Dorsolateral prefrontal cortex (tissue), 122 donors: ENCODE measurements at places on chromosomes 3 and 15. TPM values are rescaled to one million over a fixed set of nuclear protein-coding genes. Genes with fewer than 3 reads are reported as not detected.
A peak's percentile ranks its signal among the peaks of the same experiment; 100 is the strongest.

DNA sequence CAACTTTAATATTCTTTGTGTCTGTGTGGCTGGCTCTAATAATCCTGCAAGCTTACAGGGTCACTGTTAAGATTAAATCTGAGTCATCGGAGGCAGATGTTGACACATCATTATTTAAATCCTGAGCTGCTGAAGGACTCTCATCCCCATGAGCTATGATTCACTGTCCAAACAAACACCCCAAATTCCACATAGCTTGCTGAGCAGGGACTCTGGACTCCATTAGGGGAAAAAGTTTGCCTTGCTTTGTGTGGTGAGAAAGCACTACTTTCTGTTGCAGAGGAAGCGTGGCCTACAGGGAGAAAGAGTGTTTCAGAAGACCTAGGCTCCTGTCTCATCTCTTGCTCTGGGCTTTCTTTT, 213.7 kb downstream of the PDCD6IP start:
- DNase-seq, result no peak

GRCh38 chr3:17179381-17180205, 294.8 kb downstream of the PLCL2 start:
- DNase-seq, result no peak

DNA sequence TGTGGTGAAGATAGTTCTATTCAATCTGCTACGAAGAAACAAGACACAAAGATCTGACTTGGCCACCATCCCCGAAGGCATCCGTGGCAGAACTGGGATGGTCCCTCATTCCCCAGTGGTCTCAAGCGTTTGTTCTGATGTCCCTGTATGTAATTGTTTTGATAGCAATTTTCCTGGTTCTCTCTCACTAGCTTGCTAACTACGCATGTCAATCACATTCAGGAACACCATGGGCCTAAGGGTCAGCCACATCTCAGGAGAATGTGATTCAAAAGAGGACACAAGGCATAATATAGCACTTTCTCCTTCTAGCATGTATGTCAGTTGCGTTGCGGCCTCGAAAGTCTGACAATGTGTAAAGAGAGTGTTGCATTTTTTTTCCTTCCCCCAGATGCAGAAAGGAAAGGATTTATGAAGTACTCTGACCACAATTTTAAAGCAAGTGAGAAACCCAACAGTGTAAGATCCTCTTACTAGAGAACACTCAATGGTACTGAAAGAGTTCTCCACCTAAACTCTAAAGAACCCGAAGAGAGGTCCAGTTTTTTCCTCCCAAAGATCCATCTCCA, 32.0 kb upstream of the TCF12 start:
- no peak for DNase-seq

DNA sequence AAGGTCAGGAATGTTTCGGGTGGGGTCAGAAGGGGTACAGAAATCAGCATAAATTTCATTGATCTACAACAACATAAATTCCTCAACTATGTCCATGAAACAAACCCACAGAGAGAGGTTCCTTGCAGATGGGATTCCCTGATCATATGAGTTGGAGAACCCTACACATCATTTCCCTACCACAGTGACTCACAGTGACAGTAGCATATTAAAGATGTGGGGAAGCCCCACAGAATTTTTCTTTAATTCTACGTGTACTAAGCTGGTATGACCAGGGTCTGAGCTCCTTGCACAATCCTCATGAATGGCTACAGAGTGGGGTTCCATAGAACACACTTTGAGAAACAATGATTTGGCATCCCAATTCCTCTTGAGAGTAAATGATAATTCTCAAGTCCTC, 116.9 kb upstream of the RAD18 start:
- DNase-seq, result no peak

The BUB1B gene
- total RNA-seq, result 2.2 TPM

- DNase-seq, result no peak
These were observed 295.5 kb downstream of the PLOD2 start for GRCh38 chr3:145865399-145866018.

The NTRK3 gene
- total RNA-seq, result 143 TPM

- DNase-seq, result no peak
These were observed 109.7 kb downstream of the GALK2 start for GRCh38 chr15:49279521-49280456.

GRCh38 chr3:194556086-194557056, 69.6 kb upstream of the ATP13A3 start:
- DNase-seq, result no peak

DNA sequence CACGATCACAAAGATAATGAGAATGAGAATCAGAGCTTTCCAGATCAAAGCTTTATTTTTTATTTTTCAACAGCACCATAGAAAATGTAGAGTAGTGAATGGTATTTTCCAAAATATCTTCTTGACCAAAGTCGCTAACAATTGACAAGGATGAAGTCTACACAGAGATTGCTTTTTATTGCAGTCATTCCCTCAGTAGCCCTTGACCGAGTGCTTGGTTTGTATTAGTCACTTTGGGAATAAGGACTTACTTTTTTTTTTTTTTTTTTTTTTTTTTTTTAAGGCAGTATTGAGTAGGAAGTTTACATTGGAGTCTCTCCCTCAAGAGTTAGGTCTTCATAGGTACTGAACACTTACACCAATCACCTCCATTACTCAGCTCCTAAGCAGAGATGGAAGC, 39.8 kb downstream of the THRB start:
- DNase-seq, result no peak

DNA sequence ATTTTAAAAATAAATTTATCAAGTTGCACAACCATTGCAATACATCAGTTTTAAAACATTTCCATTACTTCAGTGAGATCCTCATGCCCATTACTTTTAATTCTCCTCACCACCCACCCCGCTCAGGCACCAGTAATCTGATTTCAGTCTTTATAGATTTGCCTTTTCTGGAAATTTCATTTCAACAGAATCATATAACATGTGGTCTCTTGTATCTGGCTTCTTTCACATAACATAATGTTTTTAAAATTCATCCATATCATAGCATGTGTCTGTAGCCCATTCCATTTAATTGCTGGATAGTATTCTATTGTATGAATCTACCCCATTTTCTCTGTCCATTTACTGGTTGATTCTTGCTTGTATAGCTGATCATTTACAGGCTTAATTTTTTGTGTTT, 110.3 kb upstream of the TMEM108 start:
- no peak for DNase-seq

- no peak for DNase-seq
These were observed 9.2 kb upstream of the STT3B start for GRCh38 chr3:31523543-31523942.

The GPR149 gene
- 1.2 TPM for total RNA-seq

DNA sequence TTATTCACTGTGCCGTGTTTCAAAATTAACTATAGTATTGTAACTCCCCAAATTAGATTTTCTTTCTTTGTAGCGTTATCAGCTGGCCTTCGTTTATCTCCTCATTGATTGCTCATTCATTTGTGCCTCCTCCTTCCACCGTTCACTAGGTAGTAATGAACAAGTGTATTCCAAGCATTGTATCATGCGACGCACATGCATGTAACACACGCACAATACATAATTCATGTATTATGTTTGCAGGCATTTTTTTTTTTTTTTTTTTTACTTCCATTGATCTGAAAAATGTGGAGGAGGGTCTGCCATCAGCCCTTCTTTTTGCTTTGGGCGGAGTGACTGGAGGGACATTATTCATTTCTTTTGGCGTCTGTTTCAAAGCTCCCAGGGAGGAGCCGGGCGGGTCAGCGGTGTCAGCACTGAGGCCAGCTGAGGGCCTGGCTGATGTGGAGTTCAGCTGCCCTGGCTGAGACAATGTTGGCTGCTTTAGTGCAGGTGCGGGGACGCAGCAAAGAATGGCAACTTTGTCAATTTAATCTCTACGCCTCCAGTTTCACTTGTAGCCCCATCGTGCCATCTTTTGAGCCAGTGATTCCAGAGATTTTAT, 107.0 kb downstream of the MCTP2 start:
- DNase-seq, result no peak

The CERS3 gene
- 1.2 TPM for total RNA-seq

GRCh38 chr15:95812491-95812890, 518.0 kb upstream of the NR2F2 start:
- DNase-seq, result no peak

DNA sequence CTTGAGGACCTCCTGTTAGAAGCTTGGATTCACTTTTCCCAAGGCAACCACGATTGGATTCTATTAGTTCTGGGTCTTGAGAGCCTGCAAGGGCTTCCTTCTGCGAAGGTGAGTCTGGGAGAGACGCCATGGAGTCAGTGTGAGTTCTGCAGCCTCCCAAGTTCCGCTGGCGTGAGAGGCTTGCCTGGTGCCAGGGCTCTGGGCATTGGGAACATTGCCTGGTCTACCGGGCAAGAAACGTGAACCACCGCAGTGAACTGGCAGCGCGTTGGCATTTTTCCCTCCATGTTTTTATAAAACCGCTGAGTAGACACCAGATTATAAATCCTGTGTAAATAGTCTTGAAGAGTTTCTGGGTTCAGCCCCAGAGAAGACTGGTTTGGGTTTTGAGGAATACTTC, 160.9 kb downstream of the IGF1R start:
- DNase-seq, result peak; percentile 83

GRCh38 chr3:126836220-126836860, 132.3 kb downstream of the CHCHD6 start:
- DNase-seq, result no peak

DNA sequence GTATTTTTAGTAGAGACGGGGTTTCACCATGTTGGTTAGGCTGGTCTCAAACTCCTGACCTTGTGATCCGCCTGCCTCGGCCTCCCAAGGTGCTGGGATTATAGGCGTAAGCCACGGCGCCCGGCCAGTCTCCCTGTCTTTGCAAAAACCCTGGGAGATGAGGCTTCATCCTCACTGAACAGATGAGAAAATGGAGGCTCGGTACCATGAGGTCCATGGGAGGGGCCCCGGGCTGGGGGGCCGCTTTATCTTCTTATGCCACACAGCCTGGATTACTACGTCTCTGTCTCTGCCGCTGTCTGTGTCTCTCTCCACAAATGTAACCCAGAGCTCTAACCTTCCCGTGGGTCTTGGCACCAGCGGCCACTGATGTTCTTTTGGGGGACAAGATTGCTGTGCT, 39.1 kb downstream of the ABTB1 start:
- DNase-seq, result no peak

- DNase-seq, result no peak
These were observed 93.6 kb downstream of the P3H2 start for GRCh38 chr3:190027116-190027515.

The SPATA12 gene
- not detected for total RNA-seq

The EMC7 gene
- 52.9 TPM for total RNA-seq

DNA sequence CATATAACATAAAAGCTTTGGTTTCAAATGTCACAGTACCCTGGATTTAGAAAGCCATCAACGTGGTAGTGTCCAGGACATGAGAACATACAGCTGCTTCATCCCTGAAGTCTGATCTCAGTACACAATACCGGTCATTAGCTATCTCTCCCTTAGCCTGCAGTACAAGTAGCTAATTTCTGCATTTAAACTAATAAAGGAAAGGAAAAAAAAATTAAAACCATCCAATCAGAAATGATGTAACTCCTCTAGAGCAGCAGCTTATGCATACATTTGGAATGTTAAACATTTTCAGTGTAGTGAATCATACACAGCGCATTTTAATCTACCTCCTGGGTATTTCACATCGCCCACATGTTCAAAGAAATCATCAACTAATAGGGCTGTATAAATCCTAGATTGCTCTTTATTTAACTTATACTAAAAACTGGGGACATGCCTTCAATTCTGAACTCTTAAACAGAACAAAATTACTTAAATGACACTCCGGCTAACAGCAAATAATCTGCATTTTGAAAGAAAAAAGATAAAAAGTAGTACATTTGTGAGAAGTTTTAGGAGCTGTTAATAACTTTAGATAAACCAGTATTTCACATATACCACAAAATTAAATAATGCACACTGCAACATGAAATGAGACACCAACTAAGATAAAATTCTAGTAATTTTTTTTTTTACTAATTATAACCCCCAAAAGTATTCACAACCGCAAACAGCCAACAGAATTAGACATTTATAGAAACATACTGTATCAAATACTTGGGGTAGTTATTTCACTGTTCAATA, 3.7 kb downstream of the IGF2BP2 start:
- no peak for DNase-seq

- DNase-seq, result no peak
These were observed 185.9 kb downstream of the RSRC1 start for GRCh38 chr3:158295771-158296170.

- DNase-seq, result no peak
These were observed 449.8 kb downstream of the EPHA6 start for GRCh38 chr3:97264180-97264579.

The ZNF592 gene
- total RNA-seq, result 30.6 TPM

GRCh38 chr3:143442814-143443447, 323.4 kb downstream of the CHST2 start:
- DNase-seq, result no peak

DNA sequence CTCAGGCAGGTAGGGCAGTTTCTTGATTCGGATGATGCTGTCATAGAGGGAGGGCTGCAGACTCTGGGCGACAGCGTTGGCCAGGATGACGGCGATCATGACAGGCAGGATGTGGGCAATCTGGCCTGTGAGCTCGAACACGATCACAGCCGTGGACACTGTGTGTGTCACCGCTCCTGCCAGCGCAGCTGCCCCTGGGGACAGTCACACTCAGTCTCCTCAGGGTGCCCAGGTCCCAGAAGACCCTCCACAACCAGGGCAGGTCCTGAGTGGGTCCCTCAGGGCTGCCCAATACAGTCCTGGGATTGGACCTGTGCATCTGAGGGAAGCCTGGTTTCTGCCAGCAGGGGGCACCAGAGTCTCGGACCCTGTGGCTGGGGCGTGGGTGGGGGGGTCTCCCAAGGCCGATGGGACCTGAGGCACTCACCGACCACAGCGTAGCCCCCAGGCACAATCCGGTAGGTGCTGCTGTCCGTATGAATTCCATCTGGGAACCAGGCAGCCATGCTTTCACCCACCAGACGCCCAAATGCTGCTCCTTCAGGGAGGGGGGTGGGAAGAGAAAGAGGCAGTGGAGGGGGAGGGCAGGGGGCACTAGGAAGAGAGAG, 7.2 kb downstream of the CLCN2 start:
- no peak for DNase-seq

DNA sequence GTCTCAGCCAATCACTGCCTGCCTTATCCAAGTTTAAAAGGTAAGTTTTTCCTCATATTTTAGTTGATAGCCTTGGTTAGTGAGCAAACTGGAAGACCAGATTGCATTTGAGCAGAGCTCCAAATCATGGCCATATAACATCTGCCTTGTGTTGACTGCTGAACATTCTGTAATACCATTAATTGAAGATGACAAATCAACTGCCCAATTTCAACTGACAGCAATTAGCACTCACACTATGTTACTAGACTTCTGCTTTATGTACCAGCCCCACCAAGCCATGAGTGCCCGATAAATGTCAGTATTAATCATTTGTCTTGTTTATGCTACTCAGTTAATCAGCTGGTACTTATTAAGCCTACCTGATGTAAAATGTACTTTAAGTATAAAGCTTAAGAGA, 83.1 kb downstream of the CGGBP1 start:
- DNase-seq, result no peak

The SCAMP5 gene
- total RNA-seq, result 268 TPM
